Stomach (tissue), 19 donors: ENCODE measurements at places on chromosomes 11 and 22. TPM values are rescaled to one million over a fixed set of nuclear protein-coding genes. Genes with fewer than 3 reads are reported as not detected.

- no peak for DNase-seq
Measured at GRCh38 chr22:41038732-41039131, 53.7 kb upstream of the EP300 start.

DNA sequence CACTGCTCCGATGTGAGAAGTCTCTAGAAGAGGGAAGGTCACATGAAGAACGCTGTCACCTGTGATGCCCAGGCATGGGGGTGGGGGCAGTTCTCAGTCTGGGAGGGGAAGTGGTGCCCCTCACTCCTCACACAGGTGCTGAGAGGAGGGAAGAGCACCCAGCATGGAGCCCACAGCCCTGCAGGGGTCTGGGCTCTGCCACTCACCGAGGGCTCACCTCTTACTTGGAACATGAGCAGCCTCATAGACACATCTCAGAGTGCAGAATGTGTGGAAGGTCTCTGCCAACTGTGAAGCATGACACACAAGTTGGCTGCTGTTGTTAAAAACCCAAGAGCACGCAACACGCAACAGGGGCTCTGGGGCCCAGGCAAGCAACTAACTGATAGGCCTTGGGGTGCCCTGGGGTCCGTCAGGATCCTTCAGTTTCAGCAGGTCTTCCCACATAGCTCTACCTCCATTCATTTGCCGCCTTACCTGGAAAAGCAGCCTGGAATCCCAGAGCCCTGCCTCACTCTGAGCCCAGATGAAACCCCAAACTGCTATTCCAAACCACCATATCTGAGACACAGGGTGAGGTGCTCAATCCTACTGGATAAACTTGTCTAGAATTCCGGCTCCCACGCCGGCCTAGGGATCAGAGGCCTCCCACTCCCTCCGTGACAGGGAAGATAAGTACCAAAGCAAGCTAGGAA, 17.5 kb upstream of the TMPRSS4 start:
- no peak for DNase-seq

MS4A12 gene
- total RNA-seq = 4.6 TPM

GRCh38 chr11:73288873-73289707, 17.0 kb downstream of the P2RY6 start:
- DNase-seq = peak; percentile 89

GPR83 gene
- not detected for total RNA-seq

DNA sequence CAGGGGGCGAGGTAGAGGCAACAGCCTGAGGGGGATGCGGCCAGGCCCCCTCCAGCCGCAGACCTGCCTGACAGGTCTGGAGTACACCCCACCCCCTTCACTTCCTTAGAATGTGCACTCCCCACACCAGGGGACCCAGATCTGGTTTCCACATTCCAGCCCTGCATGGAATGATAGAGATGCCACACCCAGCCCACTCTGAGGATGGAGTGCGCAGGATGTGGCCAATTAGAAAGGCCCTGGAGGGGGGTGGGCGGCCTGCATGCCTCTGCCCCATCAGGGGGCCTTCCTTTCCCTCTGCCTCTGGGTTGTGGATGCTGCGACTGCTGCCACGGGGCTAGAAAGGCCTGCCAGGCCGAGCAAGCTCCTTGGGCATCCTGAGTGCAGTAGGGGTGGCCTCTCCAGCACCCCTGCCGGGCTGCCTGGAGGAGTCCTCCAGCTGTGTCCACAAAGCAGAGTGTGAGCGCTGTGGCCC, 28.2 kb upstream of the MGAT3 start:
- no peak for DNase-seq
